ENCODE measurements at places on chromosomes 11 and 22.

DNA sequence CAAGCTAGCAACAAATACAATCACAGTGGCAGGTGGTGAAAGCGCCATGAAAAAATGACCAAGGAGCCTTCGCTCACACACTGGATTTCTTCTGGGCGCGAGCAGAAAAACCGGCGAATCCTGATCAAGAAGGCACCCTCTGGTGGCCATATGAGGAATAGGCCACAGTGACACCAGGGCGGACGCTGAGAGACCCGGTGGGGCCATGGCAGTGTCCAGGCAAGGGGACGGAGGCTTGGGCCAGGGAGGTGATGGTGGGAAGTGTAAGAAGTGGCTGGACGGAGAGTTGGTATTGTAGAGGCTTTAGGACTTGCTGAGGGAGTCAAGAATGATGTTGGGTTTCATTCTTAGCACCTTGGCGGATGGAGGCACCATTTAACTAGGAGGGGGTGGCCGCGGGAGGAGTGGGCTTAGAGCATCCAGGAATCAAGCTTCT lies 16.9 kb upstream of the RAC2 start:
- no peak for DNase-seq

DNA sequence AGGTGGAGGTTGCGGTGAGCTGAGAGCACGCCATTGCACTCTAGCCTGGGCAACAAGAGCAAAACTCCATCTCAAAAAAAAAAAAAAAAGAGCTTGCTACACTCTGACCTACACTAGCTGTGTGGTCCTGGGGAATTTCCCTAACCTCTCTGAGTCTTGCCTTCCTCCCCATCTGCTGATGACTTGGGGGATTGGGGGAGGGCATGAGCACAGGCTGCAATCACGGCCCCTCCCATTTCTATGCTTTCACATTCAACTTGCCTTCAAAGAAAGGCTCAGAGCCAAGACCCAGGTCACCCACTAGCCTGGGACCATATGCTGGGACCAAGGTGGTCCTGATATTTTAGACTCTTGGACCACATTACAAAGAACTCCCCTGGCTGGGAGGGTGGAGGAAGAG lies 39.8 kb upstream of the TEF start:
- DNase-seq = no peak

DNA sequence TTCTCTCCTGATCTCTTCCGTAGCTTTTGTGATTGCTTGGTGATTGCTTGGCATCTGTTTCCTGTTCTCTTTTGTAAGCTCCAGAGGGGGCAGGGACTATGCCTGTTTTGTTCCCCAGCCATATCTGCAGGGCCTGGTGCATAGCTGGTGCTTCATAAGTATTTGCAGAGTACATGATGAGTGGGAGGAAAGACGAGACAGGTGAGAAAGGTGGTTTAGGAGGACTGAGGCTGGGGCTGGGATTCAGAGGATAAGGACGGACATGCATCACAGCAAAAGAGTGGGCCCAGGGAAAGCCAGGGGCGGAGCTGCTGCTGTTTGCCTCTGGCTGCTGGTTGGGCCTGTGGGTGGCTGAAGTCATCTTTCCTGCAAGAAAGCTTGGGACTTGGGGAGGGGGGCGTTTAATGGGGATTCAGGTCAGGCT lies 62.4 kb downstream of the DSCAML1 start:
- DNase-seq = no peak

- DNase-seq = no peak
Measured at GRCh38 chr11:130062026-130062425, 7.7 kb upstream of the APLP2 start.

- DNase-seq = no peak
Measured at GRCh38 chr11:18696638-18697225, 1.8 kb upstream of the TMEM86A start.

DNA sequence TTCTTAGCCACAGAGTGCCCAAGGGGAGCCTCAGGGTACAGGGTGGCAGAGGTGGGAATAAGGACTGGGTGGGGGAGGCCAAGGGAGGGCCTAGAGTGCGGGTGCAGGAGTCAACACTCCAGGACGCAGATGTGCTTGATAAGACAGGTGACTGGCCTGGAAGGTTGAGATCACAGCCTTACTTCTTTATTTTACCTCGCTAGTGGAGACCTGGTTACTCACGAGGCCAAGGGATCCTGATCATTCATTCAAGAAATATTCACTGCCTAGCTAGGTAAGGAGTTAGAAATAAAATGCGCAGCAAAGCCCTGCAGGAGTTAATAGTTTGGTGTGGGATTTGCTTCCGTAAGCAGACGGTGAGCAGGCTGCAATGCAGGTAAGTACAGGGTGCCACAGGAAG lies 13.2 kb upstream of the PEX26 start:
- DNase-seq = no peak

GRCh38 chr11:4684631-4685285 lies 12.9 kb downstream of the OR51E2 start:
- no peak for DNase-seq

GRCh38 chr22:25746012-25746373 lies 4.0 kb downstream of the MYO18B start:
- DNase-seq = no peak

DNA sequence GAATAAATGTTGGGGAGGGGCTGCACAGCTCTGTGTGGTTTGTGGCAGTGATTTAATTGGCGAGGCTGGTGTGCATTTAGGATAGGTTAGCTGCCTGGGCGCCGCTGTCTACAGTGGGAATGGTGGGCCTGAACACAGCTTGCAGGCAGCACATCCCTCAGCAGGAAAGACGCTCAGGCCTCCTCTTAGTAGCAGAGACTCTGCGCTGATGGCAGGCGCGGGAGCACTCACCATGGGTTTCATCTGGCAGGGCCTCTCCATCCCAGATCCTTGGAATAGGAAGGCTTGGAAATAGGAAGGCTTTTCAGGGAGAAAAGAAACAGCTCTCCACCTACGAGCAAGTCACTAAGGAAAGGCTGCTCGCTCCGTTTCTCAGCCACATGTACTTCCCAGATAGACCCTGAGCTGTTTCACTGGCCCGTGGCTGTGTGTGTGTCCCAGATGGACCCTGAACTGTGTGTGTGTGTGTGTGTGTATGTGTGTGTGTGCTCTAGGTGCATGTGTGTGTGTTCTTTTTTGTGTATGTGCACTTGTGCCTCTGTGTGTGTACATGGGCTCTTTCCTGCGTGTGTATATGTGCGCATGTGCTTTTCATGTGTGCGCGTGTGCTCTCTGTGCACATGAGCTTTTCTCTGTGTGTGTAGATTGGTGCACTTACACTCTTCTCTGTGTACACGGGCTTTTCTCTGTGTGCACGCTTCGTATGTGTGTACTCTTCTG lies 144.0 kb downstream of the TBC1D22A start:
- DNase-seq = no peak

DNA sequence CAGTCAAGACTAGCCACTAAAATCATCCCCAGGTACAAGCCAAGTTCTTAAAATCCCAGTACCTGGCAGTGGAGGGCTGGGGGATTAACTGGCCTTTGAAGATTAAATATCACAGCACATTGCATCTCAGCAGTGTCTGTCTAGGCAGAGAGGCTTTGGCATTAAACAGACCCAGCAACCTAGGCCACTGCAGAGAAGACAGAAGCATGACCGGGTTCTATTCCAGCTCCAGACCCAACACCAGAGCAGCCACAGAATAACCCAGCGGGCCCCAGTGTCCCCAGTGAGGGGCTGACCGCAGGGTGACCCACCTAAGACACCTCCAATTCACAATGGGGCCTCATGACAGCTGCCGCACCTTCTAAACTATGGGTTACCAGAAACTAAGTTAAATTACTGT lies 88.2 kb downstream of the SHANK2 start:
- no peak for DNase-seq

DNA sequence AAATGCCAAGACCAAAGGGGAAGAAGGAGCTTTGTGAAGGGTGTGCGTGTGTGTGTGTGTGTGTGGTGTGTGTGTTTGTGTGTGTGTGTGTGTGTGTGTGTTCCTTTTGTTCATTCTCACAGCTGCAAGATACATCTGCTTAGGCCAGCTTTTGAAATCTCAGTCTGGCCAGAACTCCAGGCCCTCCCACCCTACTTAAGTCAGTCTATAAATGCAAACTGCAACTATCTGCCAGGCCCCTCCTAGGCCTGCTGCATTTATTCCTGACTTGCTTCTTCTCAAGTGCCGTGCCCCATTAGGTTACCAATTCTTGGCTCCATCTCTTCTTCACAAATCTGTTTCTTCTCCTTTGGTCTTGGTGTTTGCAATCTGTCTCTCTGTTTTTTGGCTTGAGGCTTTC lies 21.6 kb upstream of the RIC3 start:
- no peak for DNase-seq

GRCh38 chr11:1073261-1073724 lies 1.4 kb upstream of the MUC2 start:
- DNase-seq = peak; percentile 46

DNA sequence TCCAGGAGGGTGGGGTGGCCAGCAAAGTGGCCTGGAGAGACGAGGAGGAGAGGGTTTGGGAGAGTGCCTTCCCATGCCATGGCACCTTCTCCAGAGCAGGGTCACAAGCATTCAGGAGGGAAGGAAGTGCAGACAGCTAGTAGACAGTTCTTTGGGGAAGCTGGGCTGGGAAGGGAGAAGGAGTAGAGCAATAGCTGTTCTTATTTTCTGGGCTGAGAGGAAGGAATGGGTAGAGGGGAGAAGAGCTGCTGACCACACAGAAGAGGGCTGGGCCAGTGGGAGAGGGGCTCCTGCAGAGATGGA lies 14.8 kb upstream of the PICK1 start:
- no peak for DNase-seq

GRCh38 chr11:115199481-115200069 lies 304.6 kb downstream of the CADM1 start:
- no peak for DNase-seq

- no peak for DNase-seq
Measured at GRCh38 chr11:11157185-11157584, 195.9 kb downstream of the CSNK2A3 start.

DNA sequence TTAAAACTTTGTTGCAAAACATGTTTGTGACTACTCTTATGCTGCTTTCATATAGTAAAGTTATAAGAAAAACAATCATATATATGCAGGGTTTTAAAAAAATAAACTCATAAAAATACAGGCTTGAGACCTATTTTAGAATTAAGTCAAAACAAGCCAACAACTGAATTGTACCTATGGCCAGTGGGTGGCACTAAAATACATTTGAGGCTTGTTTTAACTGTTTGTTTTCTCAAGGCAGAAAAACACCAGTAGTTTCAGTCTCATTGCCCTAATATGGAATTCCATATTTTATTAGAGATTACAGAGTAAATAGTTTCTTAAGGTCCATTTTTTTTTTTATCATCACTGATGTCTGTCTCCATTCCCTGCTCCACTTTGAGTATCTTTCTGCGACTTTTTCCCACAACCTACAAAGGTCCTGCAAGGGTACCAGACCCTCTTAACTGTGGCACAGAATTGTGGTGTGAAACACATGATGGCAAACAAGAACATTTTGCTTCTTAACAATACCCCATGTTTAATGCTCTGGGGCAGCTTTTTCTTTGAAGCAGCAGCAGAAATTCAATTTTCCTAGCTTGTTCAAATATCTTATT lies 8.5 kb upstream of the CCDC89 start:
- DNase-seq = no peak

- DNase-seq = no peak
Measured at GRCh38 chr22:48665311-48665995, 1162.2 kb downstream of the BRD1 start.

DNA sequence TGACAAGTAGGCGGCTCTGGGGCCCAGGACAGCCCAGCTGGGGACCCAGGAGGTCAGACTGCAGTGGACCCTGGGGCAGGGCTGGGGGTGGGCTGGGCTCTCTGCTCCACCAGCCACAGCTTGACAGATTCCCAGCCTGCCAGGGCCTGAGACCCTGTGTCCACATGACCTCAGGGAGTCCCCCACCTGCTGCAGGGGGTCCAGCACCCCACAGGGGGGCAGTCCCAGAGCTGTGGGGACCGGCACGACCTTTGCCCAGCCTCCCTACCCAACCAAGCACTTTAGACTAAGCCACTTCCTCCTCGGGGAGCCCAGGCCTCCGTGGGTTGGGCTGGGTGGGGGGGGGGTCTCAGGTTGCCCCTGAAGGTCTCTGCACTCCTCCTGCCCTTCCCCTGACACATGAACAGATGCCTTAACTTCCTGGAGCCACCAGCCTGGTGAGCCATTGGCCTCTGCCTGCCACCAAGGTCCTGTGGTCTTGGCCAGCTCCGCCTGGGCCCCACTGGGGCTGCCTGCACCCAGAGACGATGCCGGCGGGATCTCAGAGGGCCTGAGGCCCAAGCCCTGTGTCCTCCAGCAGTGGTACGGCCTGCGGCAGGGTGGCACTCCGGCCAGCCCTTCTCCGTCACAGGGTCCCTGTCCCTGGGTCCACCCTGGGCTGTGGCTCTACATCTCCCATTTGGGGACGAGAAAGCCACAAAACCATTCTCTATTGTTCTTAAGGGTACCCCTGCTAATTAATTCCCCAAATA lies 3.4 kb downstream of the CCDC188 start:
- DNase-seq = no peak

DNA sequence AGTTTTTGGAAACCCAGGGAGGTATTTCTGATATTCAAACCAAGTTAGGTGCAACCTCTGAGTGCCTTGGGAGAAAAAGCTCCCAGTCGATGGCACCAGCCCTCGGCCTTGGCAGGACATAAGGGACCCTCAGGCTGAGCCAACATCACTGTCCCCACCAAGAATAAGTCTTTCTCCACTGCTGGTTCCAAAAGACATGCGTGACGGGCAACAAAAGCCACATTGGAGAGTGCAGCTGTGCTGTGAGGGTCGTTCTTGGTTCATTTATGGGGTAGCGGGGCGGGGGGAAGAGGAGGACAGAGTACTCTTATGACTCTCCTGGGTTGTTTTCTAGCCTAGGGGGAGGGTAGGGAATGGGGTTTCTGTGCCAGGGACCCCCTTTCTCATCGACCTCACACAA lies 11.2 kb upstream of the TPCN2 start:
- no peak for DNase-seq

- DNase-seq = no peak
Measured at GRCh38 chr11:43979571-43980219, 37.3 kb downstream of the C11orf96 start.

DNA sequence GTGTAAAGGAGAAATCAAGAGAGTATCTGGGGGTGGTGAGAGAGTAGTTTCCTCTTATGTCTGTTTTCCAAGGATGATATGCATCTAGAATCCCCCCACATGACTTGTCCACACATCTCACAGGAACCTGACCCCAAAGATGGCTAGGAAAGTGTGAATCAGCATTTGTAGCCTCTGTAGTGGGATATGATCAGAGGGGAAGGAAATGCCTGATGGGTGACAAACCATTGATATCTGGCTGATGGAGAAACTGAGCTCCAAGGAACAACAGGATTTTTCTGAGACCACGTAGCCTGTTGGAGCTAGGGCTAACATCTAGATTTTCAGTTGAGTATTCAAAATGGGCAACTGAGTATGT lies 369.4 kb downstream of the DDX10 start:
- no peak for DNase-seq

GRCh38 chr11:69534166-69534530 lies 52.7 kb downstream of the LINC01488 start:
- no peak for DNase-seq

GRCh38 chr11:6652182-6652581 lies 3.4 kb downstream of the DCHS1 start:
- no peak for DNase-seq
